SK-N-MC (cell line): ENCODE measurements at places on chromosomes 3 and 15.

- DNase-seq = no peak
These were observed 43.2 kb downstream of the CRTC3 start for GRCh38 chr15:90572893-90573292.

DNA sequence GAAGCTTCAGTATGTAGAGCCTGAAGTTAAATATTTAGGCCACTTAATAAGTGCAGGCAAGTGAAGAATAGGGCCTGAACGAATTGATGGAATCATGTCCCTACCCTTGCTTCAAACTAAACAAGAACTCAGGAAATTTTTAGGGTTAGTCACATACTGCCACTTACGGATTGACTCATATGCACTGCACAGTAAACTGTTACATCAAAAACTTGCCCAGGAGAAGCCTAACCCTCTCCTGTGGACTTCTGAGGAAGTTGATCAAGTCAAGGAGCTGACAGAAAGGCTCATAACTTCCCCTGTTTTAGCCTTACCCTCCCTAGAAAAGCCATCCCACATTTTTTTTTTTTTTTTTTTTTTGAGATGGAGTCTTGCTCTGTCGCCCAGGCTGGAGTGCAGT is 20.6 kb upstream of the KBTBD12 start:
- no peak for DNase-seq

DNA sequence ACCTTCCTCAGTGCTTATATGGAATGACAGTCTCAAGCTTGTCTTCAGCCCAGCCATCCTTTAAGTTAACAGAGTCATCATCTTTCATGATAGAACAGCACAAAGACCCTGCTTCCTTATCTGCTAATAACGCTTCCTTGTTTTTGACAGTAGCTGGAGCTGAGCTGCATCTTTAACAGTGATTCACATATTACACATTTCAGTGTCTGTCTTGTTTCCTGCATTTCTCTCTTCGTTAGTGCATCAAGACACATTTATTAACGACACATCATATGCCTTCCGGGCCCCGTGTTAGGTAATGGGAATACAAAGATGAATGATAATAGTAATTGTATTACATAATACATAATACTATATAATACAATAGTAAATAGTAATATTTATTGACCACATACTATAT is 30.2 kb upstream of the GREM1 start:
- DNase-seq = no peak

DNA sequence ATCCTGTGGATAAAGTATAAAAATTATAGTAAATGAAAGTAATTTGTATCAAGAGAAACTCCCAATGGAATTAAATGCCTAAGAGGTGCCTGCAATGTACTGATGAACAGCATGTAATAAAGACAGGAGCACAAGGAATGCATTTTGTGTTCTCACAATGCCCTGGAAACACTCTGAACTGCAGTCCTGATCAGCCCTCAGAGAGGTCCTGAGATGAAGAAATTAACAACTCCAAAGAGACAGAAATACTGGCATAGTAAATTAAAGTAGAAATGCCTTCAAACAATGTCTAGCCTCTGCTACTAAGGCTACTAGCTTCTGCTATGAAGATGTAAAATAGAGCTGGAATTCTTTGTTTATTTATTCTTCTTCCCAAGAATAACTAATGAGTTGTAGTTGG is 59.9 kb downstream of the CFAP20DC start:
- no peak for DNase-seq

- no peak for DNase-seq
These were observed 14.4 kb upstream of the ACAN start for GRCh38 chr15:88788816-88789215.

DNA sequence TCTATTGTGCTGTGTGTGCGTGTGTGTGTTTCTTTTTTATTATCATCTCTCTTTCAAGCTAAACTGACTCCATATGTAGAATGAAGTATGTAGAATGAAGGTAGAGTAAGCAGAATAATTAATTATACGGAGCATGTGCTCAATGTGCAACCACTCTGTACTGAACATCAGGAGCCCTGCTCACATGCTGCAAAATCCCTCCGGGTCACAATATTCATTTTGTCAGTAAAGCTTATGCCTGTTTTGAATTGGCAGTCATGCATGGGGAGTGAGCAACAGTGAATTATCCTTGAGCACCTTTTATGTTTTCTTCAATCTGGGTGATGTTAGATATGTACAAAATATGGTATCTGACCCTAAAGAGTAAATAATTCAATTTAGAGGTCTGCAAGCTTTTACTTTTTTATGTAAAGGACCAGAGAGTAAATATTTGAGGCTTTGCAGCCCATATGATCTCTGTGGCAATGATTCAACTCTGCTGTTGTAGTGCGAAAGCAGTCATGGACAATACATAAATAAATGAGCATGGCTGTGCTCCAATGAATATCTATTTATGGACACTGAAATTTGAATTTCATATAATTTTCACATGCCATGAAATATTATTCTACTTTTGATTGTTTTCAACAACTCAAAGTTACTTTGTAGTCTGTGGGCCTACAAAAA is 199.9 kb downstream of the VGLL3 start:
- DNase-seq = no peak

- DNase-seq = no peak
These were observed 471.8 kb upstream of the PROK2 start for GRCh38 chr3:72256716-72257115.

GRCh38 chr3:25043177-25043576 is 384.9 kb upstream of the RARB start:
- no peak for DNase-seq

DNA sequence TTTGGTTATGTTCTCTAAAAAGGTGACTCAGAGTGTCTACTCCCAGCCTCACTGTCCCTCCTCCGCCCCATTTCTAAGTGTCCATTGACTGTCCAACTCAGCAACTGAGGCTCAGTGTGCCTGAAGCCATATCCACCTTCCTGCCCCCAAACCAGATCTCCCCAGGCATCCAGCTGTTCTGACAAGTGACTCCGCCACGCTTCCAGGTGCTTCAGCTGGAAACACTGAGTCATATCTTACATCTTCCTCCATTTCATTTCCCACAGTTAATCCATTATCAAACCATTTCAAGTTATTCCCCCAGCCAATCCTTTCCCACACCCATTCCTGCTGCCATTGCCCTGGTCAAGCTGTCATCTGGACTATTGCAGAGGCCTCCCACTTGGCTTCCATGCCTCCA is 17.1 kb downstream of the MAGEF1 start:
- DNase-seq = no peak

DNA sequence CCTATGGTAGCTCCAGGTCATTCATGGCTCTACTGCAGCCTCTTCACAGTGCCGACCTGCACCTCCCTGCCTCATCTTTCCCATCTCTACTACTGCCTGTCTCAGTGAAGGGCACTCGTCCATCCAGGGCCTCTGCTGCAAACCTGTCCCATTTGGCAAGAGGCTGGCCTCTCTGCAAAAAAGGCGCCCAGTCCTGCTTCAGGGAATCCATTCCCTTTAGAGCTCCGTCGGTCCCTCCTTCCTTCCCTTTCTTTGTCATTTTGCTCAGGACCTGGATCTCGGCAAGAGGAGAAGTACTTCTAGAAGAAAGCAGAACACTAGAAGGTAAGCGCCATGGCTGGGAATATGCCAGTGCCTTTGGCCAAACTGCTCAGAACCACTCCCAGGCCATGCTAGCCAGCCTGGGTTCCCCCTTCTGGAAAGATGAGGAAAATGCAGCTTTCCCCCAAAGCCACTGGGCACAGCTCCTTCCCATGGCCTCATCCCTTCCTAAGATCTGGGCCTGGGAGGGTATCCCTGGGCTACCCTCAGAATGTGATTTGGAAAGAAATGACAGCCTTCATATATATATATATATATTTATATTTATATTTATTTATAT is 6.4 kb upstream of the ISL2 start:
- DNase-seq = no peak

DNA sequence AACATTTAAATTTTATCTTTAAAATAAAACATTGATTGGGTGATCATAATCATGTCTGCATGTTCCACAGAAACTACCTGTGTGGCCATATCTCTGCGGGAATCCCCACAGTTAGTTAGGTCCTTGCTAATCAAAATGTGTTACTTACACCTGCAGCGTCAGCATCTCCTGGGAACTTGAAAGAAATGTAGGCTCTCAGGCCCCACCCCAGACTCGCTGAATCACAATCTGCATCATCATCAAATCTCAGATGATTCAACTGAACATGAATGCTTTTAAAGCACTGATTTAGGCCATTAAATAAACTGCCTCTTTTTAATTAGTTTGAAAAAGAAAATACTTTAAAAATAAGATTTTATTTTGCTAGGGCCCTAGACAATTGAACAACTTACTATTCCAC is 577.8 kb downstream of the PYDC2 start:
- no peak for DNase-seq

DNA sequence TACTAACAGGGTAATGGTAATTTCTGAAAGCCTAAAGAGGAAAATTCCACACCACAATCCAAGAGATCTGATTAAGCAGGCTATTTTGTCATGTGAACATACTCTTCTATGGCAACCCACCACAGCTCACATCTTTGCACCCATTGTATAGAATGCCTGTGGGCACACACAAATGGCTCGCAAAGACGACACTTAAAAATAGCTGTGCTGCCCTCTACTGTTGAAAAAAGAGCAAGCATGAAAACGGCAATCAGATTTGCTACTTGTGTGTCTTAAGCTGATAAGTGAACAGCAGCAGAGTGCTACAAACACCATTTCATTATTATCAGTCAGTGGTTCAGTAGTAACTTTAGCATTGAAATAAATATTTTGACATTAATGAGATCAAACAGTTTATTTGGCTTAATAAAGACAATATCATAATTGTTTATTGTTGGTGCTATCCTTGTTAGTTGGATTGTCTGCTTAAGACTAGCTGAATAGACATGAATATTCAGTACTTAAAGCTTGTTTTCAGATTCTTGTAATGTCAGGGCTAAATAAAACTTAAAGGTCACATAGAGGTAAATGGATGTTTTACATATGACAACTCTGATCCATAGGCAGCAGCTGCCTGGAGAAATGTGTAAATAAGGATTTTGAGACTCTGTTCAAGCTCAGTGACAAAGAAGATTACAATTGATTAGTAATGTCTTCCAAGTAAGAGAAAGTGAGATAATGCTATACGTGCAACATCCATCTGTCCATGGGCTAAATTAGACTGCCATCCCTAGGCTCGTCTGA is 199.1 kb downstream of the LRRN1 start:
- peak; percentile 40 for DNase-seq

- DNase-seq = no peak
These were observed 45.6 kb upstream of the LDHAL6B start for GRCh38 chr15:59160880-59161593.

GRCh38 chr15:68972201-68973065 is 42.1 kb upstream of the NOX5 start:
- no peak for DNase-seq

DNA sequence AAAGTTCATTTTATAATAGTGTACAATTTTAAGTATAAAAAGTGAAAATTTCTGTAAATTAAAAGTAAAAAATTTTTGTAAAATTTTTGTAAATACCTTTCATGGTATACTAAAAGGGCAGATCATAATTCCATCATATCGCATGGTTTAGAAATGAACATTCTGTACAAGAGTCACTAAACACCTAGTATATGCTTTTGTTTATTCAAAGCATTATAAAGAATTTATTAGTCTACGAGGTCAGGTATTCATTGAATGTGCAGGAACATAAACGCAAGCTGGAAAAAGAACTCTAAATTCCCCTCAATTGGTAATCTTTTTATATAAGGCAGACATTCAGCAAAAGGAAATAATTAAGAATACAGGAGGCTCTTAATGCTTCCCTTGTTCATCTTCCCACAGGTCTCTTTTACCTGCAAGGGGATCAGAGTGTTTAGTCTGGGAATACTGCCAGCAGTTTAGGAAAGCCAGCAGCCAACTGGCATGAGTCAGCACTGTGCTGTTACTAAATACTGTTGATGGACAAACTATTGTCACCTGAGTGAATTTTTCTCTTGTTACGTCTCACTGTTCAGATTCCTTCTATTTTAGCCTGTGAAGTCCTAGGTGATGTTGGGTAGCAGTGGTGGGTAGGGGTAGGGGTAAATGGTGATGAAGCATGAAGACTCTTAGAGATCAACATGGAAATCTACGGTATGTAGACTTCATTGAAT is 70.1 kb downstream of the UQCC5 start:
- no peak for DNase-seq

DNA sequence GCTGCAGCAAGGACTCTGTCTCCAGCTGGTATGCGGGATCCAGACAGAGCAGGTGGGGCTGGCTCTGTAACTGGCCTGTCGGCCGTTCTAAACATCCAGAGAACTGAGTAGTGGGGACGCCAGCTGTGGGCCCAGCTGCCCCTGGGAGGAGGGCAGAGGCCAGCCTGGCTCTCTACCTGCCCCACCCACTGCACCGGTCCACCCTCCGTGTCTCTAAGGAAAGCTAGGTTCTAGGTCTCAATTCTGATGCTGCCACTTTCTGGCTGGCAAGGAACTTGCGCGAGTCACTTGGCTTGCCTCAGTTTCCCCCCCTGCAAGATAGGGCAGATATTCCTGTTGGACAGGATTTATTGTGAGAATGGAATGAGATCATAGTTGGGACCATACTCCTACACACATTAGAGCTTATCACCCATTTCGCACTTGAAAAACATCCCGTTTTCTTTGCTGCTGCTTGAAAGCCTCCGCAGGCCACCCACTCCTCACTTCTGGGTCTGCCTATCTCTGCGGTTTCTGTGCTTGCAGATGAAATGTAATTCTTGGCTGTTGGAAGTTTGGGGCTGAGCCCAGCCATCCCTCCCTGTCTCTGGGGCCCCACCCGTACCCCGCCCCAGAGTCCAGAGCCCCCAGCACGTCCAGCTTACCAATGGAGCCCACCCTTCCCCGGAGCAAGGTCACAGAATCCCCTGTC is 65.8 kb downstream of the IQSEC1 start:
- no peak for DNase-seq

GRCh38 chr3:151135541-151136337 is 50.3 kb downstream of the MED12L start:
- no peak for DNase-seq

GRCh38 chr15:84987949-84988624 is 6.4 kb downstream of the PDE8A start:
- no peak for DNase-seq

GRCh38 chr15:76939715-76940114 is 8.2 kb downstream of the RCN2 start:
- no peak for DNase-seq

- peak; percentile 8 for DNase-seq
These were observed 157.3 kb downstream of the ADAMTS9 start for GRCh38 chr3:64530434-64531049.

GRCh38 chr3:127848131-127849129 is 26.1 kb upstream of the MGLL start:
- no peak for DNase-seq

GRCh38 chr3:114252954-114253353 is 15.6 kb upstream of the ZNF80 start:
- DNase-seq = no peak

DNA sequence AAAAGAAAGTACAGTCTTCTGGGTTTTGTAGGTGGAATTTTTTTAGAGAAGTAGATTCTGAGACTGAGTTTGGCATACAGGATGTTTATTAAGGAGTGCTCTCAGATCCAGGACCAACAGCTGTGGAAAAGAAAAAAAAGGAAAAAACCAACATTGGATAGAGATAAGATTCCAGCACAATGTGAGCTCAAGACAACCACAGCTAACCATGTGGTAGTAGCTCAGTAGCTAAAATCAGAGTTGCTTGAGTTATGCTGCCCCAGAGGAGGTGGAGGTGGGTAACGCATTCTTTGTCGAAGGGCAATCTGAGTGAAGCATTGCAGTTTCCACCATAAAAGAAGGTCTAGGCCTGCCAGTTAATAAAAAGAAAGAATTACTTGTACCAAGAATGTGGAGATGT is 904.3 kb downstream of the NSUN3 start:
- DNase-seq = no peak
